GM04504 (cell line): ENCODE measurements at places on chromosomes 6 and 20.

DNA sequence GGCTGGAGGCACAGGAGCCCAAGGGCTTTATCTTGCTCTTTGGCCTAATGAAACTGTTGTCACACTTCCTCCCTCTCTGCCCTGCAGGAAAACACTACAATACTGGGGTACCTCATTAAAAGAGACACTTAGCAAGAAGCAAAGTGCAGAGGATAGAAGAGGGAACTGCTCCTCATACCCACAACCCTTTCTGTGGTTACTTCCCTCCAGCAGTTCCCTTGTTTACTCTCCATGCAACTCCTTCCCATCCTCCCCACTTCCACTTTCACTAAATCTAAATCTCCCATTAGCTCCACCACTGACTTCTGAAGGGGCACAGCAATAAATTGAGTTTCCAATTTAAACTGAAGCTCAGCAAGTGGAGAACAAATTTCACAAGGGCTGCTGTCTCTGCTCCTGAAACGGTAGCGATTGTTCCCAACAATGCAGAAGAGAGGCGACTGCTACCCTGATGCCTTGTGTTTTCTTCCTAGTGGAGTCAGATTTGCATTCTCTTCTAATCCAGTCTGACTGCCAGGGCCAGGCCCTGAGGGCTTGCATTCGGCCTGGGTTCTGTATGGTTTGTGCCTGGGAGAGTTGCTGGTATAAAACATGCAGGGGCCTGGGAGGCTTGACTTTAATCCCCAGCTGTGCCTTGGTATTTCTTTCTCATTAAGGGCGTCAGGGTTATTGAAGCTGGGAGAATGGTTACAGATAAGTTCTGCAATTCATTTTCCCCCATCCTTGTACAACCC lies 454.7 kb downstream of the TFAP2B start:
- no peak for DNase-seq

GRCh38 chr20:11716239-11716944 lies 201.3 kb upstream of the BTBD3 start:
- peak; percentile 76 for DNase-seq

DNA sequence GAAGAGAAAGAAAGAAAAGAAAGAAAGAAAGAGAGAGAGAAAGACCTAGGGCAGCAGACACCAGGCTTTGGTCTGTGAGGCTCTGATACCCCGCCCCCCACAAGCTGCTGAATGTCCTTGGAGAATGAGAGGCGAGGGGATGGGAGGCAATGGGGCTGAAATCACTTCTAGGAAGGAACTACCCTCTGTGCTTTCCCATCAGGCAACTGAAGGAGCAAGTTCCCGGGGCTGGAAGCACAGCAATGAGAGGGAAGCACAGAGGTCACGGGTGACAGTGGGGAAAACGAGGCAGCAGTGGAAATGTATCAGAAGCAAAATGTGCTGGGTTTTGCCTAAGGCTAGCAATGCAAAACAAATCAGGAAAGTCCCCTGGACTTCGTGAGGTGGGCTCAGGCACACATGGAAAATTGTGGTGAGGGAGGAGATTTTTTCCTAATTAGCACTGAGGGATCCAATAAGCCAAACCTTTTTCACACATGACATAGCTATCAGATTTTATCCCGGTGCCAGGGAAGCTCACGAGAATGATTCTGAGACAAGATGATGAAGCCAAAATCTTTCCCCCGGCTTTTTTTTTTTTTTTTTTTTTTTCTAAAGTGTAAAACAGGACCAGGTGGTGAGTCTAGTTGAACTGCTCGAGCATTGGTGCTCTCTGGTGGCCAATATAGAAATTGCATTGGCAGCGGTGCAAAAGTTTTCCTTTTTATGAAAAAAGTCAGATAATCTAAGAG lies 16.8 kb upstream of the ARFGEF2 start:
- no peak for DNase-seq

DNA sequence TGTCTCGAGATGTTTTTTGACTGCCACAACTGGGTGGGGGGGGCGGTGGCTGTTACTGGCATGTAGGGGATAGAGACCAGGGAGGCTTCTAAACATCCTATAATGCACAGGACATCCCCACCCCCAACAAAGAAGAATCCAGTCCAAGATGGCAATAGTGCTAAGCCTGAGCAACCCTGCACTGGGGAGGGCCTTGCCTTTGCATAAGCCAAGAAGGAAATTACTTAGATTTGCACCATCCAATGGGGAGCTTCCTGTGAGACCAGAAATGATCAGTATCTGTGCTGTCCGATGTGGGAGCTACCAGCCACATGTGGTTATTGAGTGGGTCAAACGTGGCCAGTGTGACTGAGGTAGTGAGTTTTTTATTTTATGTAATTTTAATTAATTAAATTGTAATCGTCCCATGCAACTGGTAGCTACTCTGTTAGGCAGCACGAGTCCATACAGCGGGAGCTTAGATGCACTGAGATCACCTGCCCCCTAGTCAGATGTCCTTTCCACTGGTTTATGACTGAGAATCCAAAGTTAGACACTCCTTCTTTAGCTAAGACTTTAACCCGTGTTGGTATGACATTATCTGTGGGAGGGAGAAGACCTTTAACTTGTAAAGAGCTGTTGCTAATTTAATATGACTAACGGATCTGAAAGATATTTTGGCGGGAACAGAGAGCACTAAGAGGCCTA lies 97.4 kb upstream of the NEDD9 start:
- DNase-seq: no peak

DNA sequence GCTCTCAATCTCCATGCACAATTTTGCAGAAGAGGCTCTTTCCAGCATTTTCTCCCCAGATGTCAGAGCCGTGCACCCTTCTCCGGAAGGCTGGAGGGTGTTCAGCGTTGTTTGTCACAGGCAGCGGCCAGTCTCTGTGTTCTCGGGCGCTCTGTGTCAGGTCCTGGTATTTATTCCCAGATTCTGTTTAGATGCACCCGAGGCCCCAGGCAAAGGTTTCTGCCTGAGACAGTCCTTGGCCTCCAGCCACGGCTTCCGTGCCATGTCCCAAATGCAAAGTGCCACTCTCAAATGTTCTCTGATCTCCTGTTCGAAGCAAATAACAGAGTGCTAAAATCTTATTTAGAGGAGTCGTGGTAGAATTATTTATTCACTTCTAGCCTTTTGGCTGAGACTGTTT lies 140.3 kb upstream of the AGPAT4 start:
- no peak for DNase-seq

DNA sequence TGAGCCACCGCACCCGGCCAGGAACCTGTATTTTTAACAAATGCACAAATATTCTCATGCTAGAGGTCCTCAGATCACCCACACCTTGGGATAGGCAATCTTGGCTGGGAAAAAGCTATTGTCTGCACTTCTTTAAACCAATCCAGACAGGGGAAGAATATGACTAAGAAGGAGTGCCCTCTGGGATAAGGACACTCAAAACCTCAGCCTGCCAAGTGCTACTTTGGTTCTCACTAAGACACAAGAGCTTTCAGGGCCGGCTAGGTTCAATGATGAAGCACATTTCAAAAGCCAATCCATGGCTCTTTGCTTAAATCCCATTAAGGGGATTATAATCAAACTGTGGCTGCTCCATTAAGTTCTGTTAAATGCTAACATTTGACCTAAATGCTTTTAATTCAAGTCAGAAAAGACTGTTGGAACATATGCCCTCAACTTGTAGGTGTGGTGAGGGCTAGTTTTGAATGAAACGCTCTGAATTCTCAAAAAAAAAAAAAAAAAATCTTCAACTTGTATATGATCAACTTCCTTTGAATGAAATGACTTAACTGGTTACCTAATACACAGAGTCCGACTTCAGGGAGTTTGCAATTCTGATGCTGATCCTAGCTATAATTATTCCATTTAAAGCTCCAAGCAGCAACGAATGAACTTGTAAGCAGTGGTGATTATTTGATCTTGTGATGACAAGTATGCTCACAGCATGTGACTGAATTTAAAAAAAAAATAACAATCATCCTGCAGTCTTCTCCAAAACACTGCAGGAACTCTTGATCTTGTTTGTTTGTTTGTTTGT lies 56.6 kb downstream of the SLC23A2 start:
- no peak for DNase-seq

- no peak for DNase-seq
These were observed 41.8 kb upstream of the UBR2 start for GRCh38 chr6:42522036-42522435.

- DNase-seq: peak; percentile 52
These were observed 9.4 kb upstream of the COMMD7 start for GRCh38 chr20:32752458-32753250.
